ENCODE measurements at places on chromosomes 11 and 22. TPM values are rescaled to one million over a fixed set of nuclear protein-coding genes. Genes with fewer than 3 reads are reported as not detected.

Gene MTFP1
- 72.9 TPM for total RNA-seq

Gene ZDHHC13
- 25.0 TPM for total RNA-seq

Gene PGM2L1
- total RNA-seq = 4.0 TPM

Gene MRTFA
- total RNA-seq = 47.8 TPM

Gene GDPD4
- total RNA-seq = not detected

Data from activated T-helper 1 cell treated with anti-CD3 and anti-CD28 coated beads, Interleukin-12 subunit alpha, Interleukin-12 subunit beta, Interleukin-2, Interleukin-4 antibody, amounts not matched to agents 30 ng/mL and 10 ng/mL and 1 ng/mL, durations not matched to agents 14 hours and 24 hours and 36 hours (primary cell).